ENCODE measurements at places on chromosomes 7 and 10.

DNA sequence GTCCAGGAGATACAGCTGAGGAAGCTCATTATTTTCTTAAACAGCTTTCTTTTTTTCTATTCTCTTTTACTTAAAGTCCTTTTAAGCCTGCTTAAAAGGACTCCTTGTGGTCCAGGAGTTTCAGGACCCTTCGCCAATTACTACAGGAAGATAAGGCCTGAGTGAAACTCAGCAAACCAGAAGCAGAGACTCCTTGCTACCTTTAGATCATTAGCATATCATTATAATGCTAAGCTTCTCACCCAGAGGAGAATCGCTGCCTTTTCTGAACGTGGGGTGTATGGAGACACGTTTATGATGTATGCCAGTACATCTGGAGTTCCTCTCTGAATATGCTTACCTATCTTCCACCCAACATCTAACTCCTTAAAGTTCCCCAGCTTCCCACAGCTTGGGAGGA, 47.5 kb downstream of the ANKMY2 start:
- DNase-seq: no peak

GRCh38 chr10:89207801-89208551, 859 bp upstream of the CH25H start:
- no peak for DNase-seq

DNA sequence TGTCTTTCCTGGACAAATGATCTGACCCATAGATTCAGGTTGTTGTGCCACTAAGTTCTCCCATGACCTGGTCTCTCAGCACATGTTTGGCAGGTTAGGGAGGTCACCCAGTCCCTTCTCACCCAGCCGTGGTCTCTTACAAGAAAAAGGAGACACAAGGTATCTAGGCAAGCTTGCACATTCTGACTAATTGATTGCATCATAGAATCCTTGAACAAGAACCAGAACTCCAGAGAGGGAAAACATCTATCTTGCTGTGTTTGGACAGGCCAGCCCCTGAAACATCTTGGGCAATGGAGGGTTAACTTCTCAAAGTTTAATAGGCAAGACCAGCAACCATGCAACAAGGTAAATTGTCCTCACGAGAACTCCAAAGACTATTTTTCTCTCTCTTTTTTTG, 8.5 kb upstream of the HK1 start:
- DNase-seq: no peak

- DNase-seq: no peak
Observed at GRCh38 chr7:36690514-36691187, 33.6 kb downstream of the AOAH start.

GRCh38 chr7:151152643-151153513, 14.6 kb downstream of the GBX1 start:
- no peak for DNase-seq

DNA sequence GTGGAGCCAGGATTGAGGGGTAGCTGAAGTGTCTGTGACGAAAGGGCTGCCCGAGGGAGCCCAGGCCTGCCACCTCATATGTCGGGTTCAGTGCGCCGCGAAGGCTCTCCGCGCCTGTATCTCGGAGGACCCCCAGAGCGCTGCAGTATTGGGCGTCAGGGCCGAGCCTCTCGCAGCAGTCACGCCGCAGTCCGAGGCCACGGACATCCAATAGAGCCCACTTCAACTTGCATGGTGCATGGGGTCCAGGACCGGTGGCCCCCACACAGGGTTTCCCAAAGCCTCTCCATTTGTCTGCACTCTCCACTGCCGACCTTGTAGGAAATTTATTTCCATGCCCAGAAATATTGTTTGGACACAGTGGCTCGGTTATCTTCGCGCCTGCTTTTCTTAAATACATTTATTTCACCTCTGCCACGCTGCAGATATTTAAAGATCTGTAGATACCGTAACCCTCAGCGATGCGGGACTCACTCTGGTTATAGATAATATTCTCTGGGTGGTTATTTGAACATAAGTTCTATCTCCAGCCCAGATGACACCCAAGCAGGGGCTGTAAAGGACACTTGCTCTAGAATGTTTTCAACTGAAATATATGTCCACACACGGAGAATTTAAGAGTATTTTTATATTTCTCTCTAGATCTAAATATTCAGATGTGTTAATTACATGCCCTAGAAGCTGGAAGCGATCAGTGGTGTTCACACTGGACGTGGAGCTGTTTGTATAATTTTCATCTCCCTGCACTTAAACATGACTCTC, 5.1 kb upstream of the ZNF503 start:
- DNase-seq: no peak

DNA sequence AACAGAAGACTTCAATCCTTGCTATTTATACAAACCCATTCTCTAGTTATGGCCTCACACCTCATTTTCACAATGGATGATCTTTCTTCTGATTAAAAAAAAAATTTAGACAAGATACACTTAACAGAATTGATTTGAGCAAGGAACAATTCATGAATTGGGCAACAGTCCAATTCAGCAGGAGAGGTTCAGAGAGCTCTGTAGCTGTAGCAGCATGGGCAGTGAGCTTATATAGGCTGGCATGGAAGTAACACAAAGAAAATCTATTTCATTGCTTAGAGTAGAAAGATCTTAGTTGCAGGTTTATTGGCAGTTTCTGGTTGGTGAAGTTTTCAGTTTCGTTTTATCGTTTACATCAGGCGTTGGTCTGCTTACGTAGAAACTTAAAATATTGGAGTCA, 23.0 kb upstream of the LRGUK start:
- no peak for DNase-seq

- no peak for DNase-seq
Observed at GRCh38 chr10:80201608-80202141, 3.7 kb downstream of the ANXA11 start.

DNA sequence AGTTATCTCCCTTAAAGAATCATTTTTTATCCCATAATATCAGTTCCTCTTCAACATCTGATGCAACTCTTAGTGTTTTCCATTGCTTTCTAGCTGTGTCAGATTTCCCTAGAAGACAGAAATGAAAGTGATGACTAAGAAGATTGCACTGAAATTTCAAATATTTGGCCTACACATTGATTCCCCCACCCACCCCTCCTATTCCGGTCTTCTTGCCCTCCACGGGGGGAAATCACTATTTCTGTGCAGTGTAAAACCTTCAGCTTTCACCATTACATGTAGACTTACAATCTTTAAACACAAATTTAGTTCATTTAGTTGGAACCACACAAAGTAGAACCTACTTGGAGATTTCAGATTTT, 63.7 kb upstream of the IL6 start:
- DNase-seq: no peak

DNA sequence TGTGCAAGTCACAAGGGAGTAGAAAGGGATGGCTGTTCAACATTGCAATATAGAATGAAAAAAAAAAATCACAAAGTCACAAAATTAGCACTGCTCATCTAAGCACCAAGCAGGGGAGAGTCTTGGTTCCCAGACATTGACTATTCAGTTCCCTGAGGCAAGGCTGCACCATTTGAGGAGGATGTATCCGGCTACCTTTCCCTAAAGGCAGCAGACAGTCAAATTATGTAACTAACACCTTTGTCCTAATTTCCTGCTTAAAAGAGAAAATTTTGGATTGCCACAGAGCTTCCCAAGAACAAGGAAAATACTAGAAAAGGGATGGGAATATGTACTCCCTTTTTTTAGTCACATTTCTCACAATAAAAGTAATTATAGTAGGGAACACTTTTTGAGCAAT, 148.1 kb downstream of the PCLO start:
- no peak for DNase-seq

- no peak for DNase-seq
Observed at GRCh38 chr10:47009215-47009838, 98.1 kb downstream of the PTPN20 start.

- DNase-seq: no peak
Observed at GRCh38 chr7:102170393-102170970, 116.2 kb upstream of the SH2B2 start.

DNA sequence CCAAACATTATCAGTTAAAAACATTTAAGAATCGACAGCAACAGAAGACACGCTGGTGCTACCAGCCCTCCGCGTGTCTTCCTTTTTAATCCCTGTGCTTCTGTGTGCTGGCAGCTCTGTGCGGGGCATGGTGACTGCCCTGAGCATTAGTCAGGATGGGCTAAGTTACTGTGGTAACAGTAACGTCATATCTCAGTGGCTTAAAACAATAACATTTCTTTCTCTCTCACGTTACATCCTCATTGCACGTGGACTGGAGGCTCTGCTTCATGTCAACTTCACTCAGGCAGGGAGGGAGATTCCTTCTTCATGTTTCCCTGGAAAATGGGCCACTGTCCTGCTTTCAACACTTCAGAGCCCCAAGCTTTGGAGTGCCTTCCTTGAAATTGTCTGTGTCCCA, 378.5 kb downstream of the CCSER2 start:
- no peak for DNase-seq

- no peak for DNase-seq
Observed at GRCh38 chr7:158323741-158324396, 263.8 kb downstream of the PTPRN2 start.

DNA sequence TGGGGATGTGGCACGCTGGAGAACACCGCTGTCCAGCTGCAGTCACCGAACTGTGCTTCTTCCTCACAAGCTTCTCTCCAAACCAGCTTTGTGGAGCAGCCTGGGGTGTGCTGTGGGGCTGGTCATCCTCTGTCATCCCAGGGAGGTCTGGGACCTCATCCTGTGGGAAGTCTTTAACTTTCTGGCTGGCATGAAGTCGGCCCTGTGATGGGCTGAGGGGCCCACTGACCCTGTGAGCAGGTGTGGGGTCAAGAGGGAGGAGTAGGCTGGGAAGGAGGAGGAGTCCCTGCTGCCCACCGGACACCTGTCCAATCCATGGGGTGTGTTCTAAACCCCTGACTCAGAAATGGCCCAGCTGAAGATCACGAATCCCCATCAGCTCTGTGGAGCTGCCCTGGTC, 136.2 kb upstream of the SHH start:
- DNase-seq: no peak

DNA sequence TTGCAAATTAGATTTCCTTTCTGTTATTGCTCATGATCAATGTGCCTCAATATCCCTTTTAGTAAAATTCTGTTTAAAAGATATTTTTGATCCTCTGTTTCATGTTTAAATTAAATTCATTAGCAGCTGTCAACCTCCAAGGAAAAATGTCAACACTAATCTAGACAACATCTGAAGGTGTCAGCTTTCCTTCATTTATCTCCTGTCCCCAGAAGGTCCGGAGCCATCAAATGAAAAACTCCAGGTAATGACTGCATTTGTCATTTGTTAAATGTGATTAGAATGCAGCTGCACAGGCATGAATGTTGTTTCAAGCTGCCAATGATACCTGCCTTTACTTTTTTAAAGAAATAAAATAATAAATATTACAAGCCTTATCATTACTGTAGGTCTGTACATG, 463.7 kb upstream of the SEMA3A start:
- DNase-seq: no peak

- no peak for DNase-seq
Observed at GRCh38 chr7:90078921-90079320, 75.3 kb upstream of the STEAP1 start.

- DNase-seq: no peak
Observed at GRCh38 chr10:50312464-50313437, 61.4 kb upstream of the ASAH2 start.

GRCh38 chr10:8136736-8137135, 82.2 kb downstream of the GATA3 start:
- DNase-seq: no peak

GRCh38 chr7:47693216-47693615, 111.3 kb upstream of the TNS3 start:
- no peak for DNase-seq

DNA sequence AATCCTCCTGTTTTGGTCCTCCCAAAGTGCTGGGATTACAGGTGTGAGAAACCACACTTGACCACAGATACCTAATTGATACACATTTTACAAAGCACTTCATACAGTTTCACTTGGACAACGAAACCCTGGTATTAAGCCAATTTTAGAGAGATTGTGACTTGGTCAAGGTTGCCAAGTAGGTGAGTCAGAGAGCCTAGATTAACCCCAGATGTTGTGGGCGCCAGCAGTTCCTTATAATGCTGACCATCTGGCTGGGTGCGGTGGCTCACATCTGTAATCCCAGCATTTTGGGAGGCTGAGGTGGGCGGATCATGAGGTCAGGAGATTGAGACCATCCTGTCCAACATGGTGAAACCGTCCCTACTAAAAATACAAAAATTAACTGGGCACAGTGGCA, 4.9 kb upstream of the PHKG1 start:
- no peak for DNase-seq

GRCh38 chr7:32163141-32163806, 93.1 kb upstream of the PDE1C start:
- DNase-seq: no peak

DNA sequence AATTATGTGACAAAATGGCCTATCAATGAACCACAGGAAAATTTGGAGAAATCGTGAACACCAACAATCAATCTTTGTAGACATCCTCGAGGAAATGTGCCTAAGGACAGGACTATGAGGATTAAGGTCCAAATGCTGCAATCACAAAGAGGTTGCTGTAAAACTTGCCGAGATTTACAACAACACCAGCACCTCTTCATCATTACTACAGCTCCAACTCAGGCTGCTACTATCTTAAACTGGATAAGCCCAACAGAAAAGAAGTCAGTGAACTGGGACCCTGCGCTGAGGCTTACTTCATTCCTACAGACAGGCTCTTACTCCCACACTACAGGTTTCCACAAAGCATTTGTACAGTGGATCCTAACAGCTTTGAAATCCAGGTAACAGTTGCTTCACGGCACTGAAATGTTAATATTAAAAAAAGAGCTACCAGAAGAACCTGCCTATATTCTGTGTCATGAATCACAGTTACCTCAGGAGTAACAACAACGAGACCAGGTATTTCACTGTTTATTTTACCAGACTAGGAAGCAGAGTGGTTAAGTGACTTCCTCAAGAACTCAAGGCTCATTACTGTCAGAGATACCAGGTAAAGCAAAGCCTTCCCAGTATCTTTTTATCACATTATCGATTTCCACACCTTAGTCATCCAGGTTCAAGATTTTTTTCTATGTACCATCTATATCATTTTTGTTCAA, 23.9 kb downstream of the CACUL1 start:
- no peak for DNase-seq

DNA sequence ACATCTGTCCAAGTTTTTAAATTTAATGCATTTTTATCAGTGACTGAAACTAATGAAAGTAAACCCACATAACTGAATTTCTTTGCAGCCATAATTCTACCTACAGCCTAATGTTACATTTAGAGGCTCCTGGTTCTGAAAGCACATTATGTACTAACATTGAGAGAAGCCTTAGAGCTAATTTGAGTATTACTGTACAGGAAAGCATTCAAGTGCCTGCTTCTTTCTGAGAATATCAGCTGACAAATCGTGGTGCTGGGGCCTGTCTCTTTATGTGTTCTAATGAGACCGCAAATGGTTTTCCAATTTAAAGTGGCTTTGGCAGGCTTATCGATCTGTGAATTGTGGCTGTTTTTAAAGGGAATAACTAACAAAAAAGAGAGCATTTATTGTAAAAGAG, 32.3 kb upstream of the DGKB start:
- no peak for DNase-seq
